Fibroblast of upper back skin (primary cell): ENCODE measurements at places on chromosomes 7 and 10.

DNA sequence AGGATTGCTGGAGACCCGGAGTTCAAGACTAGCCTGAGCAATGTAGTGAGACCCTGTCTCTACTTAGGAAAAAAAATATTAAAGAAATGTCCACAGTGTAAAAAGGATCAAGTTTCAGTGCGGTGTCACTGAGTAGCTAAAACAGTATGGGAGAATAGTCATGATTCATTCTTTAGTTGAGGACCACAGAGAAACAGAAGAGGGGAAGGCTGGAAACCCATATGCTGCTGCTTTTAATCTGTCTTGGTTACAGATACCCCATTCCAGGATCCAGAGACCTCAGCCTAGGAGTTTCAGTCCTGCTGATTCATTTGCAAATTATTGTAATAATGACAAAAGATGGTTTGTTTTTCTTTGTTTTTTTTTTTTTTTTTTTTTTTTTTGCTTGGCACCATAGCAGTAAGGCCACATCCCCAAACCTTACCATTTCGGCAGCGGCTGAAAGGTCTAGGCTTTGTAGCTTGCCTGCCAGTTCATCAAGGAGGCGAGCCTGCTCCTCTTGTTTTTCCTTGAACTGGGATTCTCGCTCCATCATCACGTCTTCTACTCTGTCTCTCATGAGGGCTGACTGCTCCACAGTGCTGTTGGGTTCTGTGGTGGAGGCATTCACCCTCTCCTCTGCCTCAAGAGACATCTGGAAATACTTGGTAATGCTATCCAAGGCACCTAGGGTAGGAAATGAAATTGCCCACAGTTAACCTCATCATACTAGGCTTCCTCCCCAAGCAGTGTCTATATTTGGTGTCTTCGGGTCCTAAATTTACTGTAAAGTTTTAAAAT, 44.2 kb downstream of the DLD start:
- DNase-seq = peak; percentile 88

GRCh38 chr10:83119346-83119745, 1020.0 kb upstream of the GHITM start:
- DNase-seq = no peak

DNA sequence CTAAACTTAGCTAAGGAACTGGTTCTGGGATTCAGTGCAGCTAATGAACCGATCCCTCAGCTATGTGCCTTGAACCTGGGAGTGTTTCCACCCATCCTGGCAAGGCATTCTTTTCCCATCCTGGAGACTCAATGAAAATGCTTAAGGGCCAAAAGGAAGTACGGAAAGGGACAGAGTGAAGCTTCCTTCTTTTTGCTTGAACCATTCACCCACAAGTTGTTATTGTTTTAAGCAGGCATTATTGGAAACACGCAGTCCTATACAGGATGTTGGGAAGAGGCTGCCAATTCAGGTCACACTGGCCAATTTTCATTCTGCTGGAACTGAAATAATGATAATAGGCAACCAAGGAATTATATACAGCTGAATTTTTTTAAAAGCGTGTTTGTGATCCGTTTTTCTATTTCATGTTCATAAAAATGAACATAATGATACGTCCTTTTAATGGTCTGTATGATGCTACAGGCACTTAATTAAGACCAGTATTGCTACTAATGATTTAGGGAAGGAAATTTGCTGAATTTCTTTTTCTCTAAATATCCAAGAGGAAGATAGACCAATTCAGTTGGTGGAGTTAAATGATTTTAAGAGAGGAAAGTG, 57.8 kb upstream of the FZD1 start:
- DNase-seq = no peak

DNA sequence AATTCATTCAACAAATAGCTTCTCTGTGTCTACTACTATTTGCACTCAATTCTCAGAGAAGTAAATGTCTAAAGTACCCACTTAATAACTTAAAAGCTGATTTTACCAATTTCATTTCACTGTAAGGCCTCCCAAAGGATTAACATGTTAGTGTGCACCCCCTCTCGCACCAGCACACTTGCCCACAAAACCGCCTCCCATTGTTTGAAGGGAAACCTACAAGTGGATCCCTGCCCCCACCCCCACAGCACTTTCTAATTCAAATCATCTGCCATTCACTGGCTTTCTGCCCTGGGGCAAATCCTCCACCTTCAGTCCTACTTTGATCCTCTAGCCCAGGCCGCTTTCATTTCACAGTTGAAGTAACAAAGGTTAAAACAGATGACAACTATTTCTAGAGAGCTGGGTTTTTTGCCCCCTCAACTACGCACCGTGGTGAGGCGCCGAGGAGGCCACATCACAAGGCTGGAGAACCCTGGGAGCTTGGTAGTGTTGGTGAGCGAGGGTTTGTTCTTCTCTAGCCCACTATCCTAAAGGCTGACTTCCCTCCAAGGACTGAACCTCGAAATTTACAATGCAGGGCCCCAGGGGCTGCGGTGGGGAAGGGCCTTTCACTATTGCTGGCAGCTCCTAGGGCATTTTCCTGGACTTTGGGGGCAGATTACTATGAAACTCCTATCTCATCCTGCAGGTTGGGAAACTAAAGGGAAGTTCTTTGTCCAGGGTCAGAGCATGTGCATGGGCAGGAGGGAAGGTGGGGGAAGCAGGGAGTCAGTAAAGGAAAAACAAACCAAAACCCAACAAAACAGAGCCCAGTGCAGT, 517.4 kb upstream of the ZMIZ1 start:
- DNase-seq = peak; percentile 55

DNA sequence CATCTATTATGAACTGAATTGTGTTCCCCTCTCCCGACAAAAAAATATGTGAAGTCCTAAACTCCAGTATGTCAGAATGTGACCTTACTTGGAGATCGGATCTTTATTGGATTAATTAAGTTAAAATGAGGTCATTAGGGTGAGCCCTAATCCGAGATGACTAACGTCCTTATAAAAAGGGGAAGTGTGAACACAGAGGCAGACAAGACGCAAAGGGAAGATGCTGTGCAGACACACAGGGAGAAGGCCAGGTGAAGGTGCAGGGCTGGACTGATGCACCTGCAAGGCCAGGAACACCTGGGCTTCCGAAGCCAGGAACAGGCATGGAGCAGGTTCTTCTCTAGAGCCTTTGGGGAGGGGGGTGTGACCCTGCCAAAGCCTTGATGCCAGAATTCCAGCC, 187.8 kb downstream of the PARD3 start:
- no peak for DNase-seq

DNA sequence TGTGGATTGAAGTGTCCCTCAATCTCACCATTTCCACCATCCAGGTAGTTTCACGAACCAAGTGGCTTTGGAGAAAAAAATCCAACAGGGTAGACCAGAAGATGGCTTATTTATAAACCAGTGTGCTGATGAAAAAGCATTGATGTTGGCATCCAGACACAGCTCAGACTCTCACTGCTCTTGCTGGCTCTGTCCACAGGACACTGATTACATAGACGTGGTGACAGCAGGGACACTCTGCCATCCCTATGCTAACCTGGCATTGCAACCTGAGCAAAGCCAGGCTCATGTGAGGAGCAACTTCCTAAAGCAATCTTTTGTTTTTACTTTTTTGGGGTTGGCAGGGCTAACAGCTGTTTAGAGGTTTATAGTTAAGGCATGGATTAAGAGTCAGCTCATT, 130.6 kb upstream of the SVIL start:
- no peak for DNase-seq

GRCh38 chr10:133302230-133302629, 6.4 kb downstream of the TUBGCP2 start:
- no peak for DNase-seq

GRCh38 chr10:14800397-14800796, 25.7 kb upstream of the FAM107B start:
- no peak for DNase-seq

DNA sequence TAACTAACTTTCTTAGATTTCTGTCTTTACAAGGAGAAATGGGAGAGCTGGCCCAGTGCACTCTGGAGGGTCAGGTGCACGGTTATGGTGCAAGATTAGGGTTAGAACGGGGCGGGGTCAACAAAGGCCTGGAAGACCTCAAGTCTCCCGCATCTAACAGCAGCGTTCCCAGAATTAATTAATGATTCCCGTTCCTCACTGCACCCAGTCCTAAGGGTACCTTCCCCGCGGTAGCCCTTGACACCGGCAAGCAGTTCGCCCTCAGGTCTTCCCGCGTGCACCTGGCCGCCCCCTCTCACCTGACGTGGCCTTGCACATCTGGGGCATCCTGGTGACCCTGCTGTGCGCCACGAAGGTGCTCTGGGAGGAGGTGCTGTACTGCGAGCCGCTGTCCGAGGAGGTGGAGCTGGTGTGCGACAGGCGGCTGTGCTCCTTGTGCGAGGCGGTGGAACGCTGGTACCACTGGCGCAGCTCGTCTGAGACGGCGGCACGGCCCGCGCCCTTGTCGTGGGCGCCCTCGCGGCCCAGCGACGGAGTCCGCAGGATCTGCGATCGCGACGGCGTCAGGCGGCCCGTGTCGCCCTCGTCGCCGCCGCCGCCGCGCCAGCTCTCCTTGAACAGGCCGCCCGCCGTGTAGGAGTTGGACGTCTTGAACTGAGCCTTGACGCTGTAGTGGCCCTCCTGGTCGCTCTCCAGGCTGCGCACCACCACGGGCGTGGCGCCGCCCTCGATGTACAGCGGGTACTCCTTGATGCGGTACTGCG, 69.8 kb downstream of the PRPF18 start:
- DNase-seq = no peak

DNA sequence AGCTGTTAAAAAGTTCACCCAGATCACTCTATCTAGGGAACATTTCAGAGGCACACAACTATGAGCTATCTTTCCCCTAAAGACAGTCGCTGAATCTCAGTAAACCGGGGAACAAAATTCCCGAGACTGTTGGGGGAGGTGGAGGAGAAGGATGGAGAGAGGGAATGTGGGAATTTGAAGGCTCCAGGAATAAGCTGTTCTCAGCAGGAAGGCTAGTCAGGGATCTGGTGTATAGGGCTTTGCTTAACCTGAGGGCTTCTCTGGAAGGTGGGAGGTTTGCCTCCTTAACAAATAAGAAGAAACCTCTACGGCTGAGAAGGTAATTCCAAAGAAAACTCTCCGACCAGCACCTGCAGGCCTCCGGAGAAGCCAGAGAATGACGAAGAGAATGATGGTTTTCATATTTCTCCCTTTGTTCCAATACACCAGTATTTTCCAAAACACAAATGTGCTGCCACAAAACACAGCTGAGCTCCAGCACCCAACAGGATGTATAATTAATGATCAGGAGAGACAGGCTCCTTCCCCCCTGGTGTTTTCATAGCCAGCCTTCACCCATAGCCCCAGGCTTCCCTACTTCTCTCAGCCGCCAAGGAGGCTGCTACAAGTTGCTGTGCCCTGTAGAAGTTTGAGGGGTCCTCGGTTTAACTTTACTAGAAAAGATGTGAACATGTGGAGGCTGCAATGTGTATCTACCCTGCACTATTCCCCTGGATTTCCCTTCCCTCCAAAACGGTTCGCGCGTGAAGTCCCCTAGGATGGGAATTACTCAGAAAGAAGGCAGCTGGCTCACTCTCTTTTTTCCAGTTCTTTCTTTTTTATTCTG, 2.0 kb downstream of the KCNMA1 start:
- no peak for DNase-seq
